Esophagus muscularis mucosa (tissue), 4 donors: ENCODE measurements at places on chromosomes 5 and 9.

DNA sequence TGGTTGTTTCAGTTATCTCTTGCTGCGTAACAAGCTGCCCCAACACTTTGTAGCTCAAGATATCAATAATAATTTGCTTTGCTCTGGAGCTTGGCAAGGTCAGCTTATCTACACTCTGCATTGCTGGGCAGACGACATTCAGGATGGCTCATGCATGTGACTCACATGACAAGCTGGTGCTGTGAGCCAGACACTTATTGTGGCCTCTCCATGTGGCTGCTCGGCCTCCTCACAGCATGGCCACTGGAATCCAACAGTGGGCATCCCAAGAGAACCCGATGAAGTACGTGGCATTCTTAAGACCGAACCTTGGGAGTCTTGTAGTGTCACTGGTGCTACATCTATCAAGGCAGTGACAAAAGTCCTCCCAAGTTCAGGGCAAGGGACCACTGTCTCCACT lies 94.2 kb upstream of the MVB12B start:
- no peaks in the 10 kb centered on the region for H3K4me1 ChIP-seq
- no peak overlapping the region for H3K4me3 ChIP-seq
- H3K36me3 ChIP-seq = no peaks in the 10 kb centered on the region
- H3K27ac ChIP-seq = no peak overlapping the region
- H3K27me3 ChIP-seq = no peaks in the 10 kb centered on the region

DNA sequence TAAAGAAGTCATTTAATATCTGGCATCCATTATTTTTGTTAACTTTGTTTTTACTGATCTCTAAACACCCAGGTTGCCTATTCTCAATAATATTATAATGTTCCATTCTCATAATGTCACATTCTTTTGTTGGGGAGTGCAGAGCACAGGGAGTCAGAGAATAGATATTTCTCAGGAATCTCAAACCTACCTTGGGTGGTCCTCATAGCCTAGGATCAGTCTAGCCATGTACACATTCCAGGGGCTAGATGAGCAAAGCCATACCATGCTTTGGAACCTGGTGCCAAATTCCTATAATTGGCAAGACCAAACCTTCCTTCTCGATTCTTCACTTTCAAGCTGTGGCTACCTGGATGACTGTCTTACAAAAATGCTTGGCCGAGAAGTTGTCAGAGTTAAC lies 1124.7 kb upstream of the WWC1 start:
- no peaks in the 10 kb centered on the region for H3K36me3 ChIP-seq
- no peak overlapping the region for H3K4me3 ChIP-seq
- no peaks in the 10 kb centered on the region for H3K27me3 ChIP-seq
- H3K27ac ChIP-seq = no peak overlapping the region

GRCh38 chr5:179558932-179559283 lies 8.6 kb downstream of the RUFY1 start:
- DNase-seq = no peak
- H3K4me1 ChIP-seq = peaks cover 15% of the 10 kb centered on the region
- H3K27ac ChIP-seq = peak overlapping the region; percentile 85
- H3K27me3 ChIP-seq = no peaks in the 10 kb centered on the region

DNA sequence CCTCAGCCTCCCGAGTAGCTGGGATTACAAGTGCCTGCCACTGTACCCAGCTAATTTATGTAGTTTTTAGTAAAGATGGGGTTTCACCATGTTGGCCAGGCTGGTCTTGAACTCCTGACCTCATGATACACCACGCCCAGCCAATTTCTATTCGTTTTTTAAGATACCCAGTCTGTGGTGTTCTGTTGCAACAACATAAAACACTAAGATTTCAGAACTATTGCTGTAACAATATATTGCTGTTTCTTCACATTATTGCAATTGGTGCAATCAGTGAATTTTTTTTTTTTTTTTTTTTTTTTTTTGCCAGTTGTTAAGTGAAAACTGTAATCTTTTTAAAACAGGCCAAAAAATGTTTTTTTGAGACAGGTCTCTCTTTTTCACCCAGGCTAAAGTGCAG lies 9.9 kb downstream of the SRP19 start:
- no peak overlapping the region for H3K27ac ChIP-seq
- H3K4me3 ChIP-seq = no peak overlapping the region
- H3K36me3 ChIP-seq = peaks cover 68% of the 10 kb centered on the region
- no peak for DNase-seq
- no peaks in the 10 kb centered on the region for H3K27me3 ChIP-seq

DNA sequence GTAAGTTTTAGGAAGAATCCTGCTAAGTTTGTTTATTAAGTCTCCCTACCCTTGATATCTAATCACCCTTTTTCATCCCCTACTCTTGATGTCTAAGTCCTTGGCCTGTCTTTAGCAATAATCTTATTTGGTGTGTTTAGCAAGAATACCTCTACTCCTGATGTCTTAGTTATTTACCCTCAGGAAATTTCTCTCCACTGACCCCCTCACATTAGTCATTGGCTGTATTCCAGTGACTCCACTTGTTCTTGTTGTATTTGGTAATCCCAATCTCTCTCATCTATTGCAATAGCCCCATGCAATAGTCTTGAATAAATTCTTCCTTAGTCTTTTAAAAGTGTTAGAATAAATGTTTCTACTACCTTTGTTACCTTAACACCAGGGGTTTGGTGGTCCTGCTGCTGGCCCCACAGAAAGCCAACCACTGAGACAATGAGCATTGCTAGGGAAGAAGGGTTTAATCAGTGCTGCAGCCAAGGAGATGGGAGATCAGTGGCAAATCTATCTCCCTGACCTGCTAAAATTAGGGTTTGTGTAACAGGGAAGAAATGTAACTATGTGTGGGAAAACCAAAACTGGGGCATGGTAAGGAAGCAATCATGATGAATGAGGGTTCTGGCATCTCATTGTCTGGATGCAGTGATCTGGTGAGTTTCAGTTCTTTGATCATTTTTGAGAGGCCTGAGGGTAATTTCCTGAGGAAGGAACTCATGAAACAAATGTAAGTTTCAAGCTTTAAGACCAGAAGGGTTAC lies 236.4 kb upstream of the DAB2 start:
- no peaks in the 10 kb centered on the region for H3K4me1 ChIP-seq
- no peak overlapping the region for H3K27ac ChIP-seq
- H3K27me3 ChIP-seq = no peaks in the 10 kb centered on the region
- no peaks in the 10 kb centered on the region for H3K36me3 ChIP-seq
- no peak for DNase-seq

- no peak overlapping the region for H3K27ac ChIP-seq
- H3K36me3 ChIP-seq = no peaks in the 10 kb centered on the region
- DNase-seq = no peak
- no peaks in the 10 kb centered on the region for H3K27me3 ChIP-seq
Observed at GRCh38 chr9:103533318-103533717, 538.2 kb downstream of the CYLC2 start.

DNA sequence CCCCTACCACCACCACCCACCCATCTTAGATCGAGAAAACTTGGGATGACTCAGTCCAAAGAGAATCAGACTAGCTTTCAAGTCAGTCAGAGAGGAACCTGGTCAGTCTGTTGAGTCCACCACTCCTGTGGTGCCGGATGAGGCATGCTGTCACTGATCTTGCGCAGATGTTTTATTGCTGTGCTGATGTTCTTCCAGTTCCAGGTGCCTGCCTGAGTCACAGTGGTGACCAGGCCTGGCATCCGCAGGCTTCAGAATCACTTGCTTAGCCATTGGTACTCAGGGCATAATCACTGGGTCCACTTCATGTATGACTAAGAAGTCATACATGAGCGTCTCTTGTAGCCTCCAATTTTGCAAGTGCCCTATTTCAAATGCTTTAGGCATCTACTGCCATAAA lies 114.1 kb downstream of the MUSK start:
- peaks cover 4% of the 10 kb centered on the region for H3K4me1 ChIP-seq
- H3K36me3 ChIP-seq = no peaks in the 10 kb centered on the region
- no peak overlapping the region for H3K27ac ChIP-seq
- no peak overlapping the region for H3K4me3 ChIP-seq
- no peaks in the 10 kb centered on the region for H3K27me3 ChIP-seq

- no peak overlapping the region for H3K4me3 ChIP-seq
- DNase-seq = no peak
- H3K27me3 ChIP-seq = no peaks in the 10 kb centered on the region
- no peak overlapping the region for H3K27ac ChIP-seq
Observed at GRCh38 chr9:109270971-109271925, 49.6 kb downstream of the EPB41L4B start.

DNA sequence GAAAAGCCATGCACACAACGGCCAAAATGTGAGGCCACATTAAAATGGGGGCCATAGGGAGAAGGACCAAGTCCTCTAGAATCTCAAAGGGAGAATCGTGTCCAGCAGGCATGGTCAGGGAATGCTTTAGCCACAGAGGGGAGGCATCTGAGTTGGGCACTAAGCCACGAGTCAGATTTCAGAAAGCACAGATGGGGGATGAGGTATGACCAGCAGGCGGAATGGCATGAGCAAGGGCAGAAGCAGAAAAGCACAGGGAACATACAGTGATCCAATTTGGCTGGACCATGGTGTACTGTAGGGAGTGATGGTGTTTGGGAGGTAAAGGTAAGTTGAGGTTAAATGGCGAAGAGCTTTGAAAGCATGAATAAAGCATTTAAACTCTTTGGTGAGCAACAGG lies 214.6 kb downstream of the TLE1 start:
- H3K27ac ChIP-seq = no peak overlapping the region
- no peak overlapping the region for H3K4me3 ChIP-seq
- H3K27me3 ChIP-seq = no peaks in the 10 kb centered on the region
- no peaks in the 10 kb centered on the region for H3K36me3 ChIP-seq

DNA sequence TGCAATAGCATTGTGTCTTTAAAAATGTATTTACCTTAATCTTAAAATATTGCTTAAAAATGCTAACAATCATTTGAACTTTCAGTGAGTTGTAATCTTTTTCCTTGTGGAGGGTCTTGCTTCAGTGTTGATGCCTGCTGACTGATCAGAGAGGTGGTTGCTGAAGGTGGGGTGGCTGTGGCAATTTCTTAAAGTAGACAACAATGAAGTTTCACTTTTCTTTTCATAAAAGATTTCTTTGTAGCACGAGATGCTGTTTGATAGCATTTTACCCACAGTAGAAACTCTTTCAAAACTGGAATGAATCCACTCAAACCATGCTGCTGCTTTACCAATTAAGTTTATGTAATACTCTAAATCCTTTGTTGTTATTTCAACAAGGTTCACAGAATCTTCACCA lies 50.8 kb downstream of the NR3C1 start:
- no peak for DNase-seq
- no peak overlapping the region for H3K27ac ChIP-seq
- H3K4me3 ChIP-seq = no peak overlapping the region
- peaks cover 95% of the 10 kb centered on the region for H3K4me1 ChIP-seq

DNA sequence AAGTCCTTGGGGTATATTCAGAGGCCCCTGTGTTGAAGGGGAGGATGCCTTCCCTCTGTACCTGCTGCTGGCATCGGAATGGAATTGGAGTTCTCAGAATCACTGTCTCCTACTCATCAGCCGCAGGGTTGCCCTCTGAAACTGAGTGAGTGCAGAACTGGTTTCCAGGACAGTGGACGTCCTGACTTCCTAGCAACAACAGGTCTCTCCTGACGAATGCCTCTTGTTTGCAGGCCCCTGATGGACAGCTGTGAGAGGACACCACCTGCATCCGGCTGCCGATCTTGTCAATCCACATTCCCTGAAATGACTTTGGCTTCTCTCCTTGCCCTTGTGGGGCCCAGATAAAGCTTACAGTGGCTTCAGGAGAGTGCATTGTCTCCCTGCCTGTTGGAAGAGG lies 274.5 kb downstream of the NSG2 start:
- no peaks in the 10 kb centered on the region for H3K4me1 ChIP-seq
- no peak for DNase-seq
- H3K27me3 ChIP-seq = peaks cover 65% of the 10 kb centered on the region
- H3K4me3 ChIP-seq = no peak overlapping the region
- H3K27ac ChIP-seq = no peak overlapping the region
